H9 (cell line): ENCODE measurements at places on chromosomes 4 and X.

- peak; percentile 67 for DNase-seq
Measured at GRCh38 chr4:1578251-1578773, 105.8 kb downstream of the FAM53A start.

DNA sequence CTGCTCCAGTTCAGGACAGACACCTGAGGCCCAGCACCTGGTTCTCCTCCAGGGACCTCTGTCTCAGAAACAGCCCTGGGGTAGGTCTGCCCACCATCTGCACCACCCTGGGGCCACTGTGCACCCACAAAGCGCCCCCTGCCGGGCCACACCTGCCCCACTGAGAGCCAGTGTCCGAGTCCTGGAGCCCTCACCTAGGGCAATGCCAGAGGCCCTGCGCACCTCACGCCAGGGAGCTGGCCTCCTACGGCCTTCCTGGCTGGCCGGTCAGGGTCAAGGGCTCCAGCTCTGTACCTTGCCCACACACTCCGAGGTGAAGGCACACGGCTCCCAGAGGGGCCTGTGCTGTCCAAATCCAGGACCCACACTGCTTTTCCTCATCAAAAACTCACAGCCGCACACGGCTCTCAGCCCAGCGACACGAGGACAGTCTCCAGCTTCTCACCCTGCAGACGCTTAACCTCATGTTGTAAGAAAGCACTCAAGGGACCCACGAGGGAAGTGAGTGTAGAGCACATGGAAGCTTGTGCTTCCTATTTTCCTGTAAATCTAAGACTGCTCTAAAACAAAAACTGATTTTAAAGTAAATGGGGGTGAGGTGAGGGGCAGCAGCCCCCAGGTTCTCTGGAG lies 5.4 kb downstream of the CTBP1 start:
- DNase-seq: peak; percentile 27

DNA sequence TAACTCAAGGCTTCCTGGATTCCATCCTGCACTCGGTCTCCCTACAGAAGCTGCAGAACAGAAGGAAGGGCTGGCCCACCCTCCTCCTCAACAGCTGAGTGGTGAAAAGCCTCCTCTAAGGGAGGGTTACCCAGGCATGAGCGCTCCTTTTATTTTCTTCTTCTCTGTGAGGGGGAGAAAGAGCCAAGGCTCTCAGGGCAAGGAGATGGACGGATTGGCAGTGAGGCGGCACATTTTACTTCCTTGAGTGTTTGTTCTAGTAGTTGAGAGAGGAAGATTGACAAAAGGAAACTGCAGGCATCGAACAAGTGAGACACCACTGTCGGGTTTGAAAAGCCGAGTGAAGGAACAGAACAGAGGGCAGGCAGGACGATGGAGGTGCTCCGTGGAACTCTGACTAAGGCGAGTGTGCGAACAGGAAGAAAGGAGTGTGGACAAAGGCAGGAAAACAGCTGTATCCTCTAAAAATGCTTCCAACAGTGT lies 38.4 kb upstream of the STS start:
- DNase-seq: no peak

DNA sequence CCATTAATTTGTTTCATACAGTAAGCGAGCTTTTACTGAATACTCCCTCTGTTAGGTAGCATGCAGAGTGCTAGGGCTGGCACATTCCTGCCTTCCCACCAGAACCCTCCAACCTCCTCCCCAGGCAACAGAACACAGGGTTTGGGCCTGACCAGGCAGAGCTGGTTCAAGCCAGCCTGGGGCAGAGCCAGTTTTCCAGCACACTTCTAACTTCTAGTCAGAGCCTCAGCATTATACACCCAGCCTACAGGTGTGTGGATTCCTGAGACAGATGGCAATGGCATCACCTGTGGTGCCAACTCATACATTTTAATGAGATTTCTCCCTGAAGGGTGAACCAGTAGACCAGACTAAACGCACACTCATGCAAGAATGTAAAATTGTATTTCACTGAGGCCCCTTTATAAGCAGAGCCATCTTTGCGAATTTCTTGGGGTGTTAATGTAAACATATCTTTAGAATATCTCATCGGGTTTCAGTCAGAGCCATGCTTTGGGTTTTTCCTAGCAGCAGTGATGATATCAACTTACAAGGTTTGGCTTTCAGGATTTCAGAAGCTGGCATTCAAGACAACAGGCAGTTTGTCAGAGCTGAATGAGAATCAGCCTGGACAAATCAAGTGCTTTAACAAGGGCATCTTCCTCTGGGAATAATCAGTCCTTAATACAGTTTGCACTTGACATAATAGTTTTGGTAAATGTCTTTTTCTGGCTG lies 92.0 kb downstream of the GATB start:
- no peak for DNase-seq

GRCh38 chrX:39477762-39478120 lies 620.0 kb downstream of the BCOR start:
- no peak for DNase-seq

- no peak for DNase-seq
Measured at GRCh38 chr4:16199093-16199492, 27.2 kb downstream of the TAPT1 start.

DNA sequence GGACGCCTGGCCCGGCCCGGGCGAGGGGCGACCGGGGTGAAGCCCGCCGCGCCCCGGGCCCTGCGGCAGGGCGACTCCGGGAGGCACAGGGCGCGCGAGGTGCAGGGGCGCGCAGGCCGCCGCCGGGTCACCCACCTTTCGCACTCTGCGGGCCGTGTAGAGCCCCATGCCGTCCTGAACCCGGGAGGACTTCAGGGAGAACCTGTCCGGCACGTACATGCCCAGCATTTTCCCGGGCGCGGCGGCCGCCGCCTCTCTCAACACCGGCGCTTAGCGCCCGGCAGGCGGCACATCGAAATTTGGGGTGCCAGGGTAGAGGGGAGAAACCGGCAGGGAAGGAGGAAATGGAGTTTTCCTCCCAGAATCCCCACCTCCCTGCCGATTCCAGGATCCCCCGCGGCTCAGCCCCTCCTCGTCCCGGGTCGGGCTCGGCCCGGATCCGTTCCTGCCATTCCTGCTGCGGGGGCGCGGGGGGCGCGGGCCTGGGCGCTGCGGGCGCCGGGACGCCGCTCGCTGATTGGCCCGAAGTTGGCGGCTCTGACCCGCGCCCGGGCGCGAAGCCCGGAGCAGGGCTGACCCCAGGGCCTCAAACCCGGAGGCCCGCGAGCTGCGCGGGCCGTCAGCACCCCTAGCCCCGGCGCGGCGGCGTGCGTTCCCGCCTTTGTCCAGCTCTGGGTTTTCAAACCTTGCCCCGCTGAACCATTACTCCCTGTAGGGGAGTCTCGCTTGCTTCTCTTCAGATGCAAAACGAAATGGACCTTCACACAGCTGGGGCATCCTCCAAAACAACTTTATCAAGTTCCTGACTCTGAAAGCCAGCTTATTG lies at the start of gene PRDM5:
Gene PRDM5, minus strand, starts transcription at position 346 of the 826 bp plus-strand sequence. Its CDS starts 118 bp downstream, at position 228.
- DNase-seq: peak; percentile 78

- no peak for DNase-seq
Measured at GRCh38 chr4:48748949-48749596, 31.0 kb downstream of the FRYL start.

- no peak for DNase-seq
Measured at GRCh38 chr4:7447236-7447635, 12.5 kb upstream of the PSAPL1 start.

DNA sequence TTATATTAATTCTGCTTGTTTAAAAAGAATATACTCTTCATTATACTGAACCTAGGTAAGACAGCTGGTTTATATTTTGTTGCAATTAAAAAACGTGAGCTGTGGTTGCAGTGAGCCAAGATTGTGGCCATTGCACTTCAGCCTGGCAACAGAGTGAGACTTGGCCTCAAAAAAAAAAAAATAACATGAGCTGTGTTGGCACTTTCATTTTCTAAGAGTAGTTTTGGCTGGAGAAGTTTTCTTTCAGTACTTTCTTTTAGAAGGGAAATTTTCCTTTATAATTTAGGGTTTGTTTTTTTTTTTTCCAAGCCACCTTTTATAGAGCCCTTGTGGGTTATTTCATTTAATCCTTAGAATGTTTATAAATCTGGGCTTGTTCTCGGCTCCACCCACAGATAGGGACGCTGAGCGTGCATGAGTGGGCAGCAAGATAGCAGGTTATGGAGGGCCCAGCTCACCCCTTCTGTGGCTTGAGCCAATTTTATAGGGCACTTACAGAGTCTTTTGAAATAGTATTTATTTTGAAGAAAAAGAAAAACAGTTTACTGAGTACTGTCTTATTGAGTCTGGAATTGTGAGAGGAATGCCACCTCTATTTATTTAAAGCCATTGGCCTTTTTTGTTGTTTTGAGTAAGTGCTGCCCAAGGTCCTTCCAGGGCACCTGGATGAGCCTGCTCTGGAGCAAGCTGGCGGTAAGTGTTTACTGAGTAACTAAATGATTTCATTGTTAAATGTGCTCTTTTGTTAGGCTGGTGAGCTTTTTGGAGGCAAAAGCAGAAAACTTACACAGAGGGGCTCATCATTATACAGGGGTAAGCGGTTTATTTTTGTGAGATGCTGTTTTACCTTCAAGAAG lies 60.9 kb downstream of the HTT start:
- no peak for DNase-seq

- DNase-seq: peak; percentile 93
Measured at GRCh38 chr4:1809754-1810502, 16.8 kb downstream of the FGFR3 start.

- no peak for DNase-seq
Measured at GRCh38 chr4:168758351-168758876, 251.6 kb downstream of the CBR4 start.

GRCh38 chrX:119087121-119087520 lies 14.3 kb downstream of the CT47C1 start:
- DNase-seq: no peak

DNA sequence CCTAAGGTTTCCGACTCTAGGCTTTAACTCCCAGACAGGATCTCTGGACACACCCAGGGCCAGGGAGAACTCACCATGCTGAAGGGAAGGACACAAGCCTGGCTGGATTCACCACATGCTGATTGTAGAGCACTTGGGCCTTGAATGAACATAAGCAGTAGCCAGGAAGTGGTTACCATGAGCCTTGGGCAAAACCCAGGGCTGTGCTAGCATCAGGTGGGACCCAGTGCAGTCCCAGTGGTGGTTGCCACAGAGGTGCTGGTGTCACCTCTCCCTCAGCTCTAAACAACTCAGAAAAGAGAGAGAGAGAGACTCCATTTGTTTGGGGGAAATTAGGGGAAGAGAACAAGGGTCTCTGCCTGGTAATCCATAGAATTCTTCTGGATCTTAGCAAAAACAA lies 77.0 kb downstream of the KLHL13 start:
- DNase-seq: no peak

- no peak for DNase-seq
Measured at GRCh38 chr4:155762334-155762733, 3.5 kb downstream of the GUCY1B1 start.

GRCh38 chrX:104255465-104255864 lies 732 bp upstream of the ESX1 start:
- DNase-seq: no peak

GRCh38 chr4:14178421-14178820 lies 550.9 kb upstream of the BOD1L1 start:
- no peak for DNase-seq

DNA sequence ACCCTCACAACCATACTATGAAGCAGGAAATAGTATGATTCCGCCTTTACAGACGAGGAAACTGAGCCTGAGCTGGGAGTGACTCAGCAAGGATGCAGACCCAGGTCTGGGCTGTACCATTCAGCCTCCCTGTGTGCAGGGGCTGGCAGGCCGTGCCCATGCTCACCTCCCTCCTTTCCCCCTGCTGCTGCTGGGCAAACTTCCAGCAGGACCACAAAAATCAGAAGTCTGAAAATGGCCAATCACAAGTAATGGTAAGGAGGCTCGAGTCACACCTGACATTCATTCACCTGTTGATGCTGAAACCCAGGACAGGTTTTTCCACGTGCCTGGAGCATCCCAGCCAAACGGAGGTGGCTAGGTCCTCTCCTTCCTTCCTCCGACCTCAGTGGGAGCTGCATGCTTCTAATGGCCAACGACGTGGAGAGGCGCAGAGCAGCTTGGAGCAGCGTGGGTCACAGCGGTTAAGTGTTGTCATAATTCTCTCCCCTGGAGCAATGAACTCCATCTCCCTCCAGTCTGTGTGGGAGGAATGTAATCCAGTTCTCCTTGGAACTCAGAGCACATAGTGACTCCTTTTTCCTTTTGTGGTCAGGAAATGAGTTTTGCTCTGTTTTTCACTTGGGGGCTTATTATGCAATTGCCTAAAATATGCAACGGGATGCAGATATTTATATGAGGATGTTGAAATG lies 371.7 kb downstream of the BCOR start:
- DNase-seq: no peak

DNA sequence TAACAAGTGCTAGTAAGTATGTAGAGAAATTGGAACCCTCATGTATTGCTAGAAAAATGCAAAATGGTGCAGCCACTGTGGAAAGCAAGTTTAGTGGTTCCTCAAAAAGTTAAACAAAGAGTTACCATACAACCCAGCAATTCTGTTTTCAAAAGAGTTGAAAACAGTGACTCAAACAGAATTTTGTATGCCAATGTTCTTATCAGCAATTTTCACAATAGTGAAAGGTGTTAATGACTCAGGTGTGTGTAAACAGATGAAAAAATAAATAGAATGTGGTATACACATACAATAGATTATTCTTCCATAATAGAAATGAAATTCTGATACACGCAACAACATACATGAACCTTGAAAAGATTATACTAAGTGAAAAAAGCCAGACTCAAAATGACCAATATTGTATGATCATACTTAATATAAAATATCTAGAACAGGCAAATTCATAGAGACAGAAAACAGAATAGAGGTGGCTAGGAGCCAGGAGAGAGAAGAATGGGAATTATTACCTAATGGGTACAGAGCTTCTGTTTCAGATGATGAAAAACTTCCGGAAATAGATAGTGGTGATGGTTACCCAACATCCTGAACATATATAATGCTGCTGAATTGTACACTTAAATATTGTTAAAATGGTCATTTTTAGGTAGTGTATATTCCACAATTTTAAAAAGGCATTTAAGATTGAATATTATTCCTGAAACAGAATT lies 51.6 kb downstream of the WDFY3 start:
- DNase-seq: no peak

GRCh38 chrX:119695535-119696050 lies 2.6 kb upstream of the SEPTIN6 start:
- DNase-seq: no peak

DNA sequence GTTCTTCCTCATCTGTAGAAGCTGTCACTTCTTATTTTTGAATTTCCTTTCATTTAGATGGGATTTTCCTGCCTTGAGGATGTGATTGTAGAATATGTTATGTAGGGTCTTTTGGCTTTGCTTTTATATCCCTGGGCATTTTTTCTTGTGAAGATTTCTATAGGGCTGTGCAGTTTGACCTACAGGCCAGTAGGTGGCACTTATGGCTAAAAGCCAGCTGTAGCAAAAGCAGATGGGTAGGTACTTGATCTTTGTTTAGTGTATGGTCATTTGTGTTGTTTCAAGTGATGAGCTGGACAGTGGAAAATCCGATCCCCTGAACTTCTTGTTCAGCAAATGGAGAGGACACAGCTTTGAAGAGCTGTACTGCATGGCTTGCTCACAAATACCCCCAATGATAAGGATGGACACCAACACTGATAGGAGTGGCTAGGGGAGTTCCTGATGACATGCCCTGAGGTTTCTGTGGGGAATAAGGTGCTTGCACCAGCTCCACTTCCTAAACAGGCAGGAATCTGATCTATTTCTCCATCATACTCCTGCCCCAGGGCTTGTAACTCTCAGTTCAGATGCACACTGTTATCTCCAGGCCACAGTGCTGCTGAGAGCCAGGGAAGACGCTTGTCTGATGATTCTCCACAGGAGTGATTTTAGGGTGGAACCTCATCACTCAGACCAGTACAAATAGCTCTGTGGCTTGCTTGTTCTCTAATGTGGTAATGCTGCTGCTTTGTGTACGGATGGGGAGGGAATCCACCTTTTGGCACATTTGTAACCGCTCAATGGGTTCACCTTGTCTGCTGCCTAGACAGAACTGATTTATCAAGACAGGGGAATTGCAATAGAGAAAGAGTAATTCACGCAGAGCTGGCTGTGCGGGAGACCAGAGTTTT lies 417.1 kb upstream of the MAGEB16 start:
- no peak for DNase-seq
